ENCODE measurements at places on chromosomes 3 and 15.
A peak's percentile ranks its signal among the peaks of the same experiment; 100 is the strongest.

DNA sequence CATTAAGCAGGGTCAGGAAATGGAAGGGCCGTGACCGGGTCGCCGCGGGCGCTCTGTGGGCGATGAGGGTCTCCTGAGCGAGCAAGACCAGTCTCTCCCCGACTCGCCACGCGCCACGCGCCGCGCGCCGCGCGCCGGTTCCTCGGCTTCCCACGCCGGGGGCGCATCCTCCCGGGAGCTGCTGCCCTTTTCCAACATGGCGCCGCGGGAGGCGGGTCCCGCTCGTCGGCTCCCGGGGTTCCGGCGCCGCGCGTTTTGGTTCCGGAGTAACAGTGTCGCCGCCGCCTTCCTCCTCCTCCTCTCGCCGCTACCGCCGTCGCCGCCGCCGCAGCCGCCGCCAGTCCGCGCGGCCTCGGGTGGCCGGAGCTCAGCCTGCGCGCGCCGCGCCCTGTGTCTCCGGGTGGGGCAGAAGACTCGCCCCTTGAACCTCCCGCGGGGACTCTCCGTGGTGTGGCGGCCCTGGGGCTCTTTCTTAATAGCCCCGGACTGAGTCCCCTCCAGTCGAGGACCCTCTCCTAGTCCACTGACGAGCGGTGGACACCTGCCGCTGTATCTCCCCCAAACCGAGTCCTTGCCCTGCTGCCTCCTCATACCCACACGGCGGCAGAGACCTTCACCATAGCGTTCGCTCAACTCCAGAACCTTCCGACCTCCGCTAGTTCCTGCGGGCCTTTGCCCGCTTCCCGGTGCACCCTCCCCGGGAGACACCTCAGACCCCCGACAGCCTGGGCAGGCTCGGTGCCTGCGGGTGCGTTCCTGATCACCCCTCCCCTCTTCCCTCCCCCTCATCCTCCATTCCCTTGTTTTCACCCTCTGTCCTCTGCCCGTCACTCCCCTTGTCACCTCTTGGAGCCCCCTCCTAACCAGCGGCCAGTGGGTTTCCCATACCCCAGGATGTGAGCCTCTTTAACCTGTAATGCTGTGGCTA, at the start of gene MAP2K5:
TSS of gene MAP2K5 (plus strand) at position 284 of the 928 bp plus-strand sequence. CDS start at position 917, 633 bp downstream.
- DNase-seq: peak; percentile 92

DNA sequence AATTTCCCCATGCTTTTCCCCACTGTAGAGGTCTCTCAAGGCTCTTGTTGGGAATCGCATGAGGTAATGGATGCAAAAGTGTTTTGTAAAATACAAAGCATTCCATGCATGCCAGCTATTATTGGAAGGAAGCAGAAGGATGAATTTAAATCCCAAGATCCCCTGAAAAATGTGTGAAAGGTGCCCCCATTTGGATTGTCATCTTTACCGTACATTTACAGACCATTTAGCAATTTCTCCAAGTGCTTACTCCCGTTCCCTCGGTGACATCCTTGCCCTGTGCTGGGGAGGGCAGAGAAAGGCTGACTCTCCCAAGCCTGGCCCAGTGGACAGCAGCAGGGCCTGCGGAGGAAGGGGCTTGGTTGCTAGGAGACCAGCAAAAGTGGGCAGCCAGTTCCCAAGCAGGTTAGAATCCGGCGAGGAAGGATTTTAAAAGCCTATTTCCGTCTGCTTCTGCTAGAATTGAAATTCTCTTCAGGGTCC, 31.1 kb upstream of the NEO1 start:
- DNase-seq: peak; percentile 77

- DNase-seq: no peak
Measured at GRCh38 chr3:4614070-4614469, 120.9 kb downstream of the ITPR1 start.

DNA sequence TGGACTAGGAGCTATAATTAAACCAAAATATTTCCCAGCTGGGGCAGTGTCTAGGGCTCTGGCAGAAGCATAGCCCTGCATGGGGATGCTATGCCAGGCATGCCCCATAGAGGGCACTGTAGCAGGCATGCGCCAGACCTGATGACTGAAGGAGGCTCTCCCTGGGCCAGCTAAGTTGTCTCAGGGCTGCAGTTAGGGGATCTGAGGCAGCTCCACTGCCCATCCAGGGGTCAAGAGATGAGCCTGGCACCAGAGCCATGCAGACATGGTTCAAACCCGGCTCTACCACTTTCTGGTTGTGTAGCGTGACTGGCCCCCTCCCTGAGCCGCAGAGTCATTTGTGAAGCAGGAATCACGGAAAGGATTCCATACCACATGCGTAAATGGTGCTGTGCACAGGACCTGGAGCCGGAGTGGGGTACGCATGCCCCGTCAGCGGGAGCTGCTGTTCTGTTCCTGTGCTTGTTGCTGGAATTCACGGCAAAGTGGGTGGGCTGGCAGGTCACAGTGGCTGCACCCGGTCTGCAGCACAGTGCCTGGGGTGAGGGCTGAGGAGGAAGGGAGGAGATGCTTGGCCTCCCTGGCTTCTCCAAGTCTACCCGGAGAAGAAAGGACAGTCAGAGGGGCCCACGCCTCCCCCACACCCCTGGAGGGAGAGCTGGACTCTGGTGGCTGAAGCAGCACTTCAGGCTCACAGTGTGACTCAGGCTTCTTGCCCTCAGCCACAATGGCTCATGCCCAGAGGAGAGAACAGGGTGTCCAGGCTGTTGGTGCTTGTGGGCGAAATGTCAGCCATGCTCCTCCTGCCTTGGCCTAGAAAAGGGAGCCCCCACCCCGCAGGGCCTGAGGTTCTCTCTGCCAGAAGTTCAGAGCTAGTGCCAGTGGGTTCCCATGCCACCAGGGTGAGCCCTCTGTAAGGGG, 43.1 kb downstream of the DNASE1L3 start:
- peak; percentile 62 for DNase-seq

- DNase-seq: no peak
Measured at GRCh38 chr3:69490235-69490634, 104.3 kb upstream of the FRMD4B start.

DNA sequence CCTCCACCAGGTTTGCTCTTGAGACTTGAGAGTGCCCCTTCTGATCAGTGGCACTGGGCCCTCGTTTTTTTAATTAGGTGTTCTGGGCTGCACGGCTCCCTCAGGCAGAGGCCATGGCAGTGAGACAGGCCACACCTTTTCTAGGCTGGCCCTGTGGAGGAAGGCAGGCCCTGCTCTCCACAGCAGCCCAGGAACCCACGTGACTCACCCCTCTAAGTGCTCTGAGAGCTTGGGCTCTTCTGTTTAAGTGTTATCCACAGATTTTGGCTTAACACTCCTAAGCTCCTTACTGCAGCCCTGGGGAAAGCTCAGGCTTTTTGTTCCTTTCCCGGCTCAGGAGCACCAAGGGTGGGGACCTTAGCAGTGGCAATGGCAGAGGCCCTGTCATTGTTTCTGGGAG, 463.2 kb upstream of the GBE1 start:
- DNase-seq: no peak

GRCh38 chr3:179076243-179077027, 4.8 kb upstream of the ZMAT3 start:
- no peak for DNase-seq

GRCh38 chr3:107065094-107065861, 312.0 kb upstream of the CCDC54 start:
- peak; percentile 69 for DNase-seq

DNA sequence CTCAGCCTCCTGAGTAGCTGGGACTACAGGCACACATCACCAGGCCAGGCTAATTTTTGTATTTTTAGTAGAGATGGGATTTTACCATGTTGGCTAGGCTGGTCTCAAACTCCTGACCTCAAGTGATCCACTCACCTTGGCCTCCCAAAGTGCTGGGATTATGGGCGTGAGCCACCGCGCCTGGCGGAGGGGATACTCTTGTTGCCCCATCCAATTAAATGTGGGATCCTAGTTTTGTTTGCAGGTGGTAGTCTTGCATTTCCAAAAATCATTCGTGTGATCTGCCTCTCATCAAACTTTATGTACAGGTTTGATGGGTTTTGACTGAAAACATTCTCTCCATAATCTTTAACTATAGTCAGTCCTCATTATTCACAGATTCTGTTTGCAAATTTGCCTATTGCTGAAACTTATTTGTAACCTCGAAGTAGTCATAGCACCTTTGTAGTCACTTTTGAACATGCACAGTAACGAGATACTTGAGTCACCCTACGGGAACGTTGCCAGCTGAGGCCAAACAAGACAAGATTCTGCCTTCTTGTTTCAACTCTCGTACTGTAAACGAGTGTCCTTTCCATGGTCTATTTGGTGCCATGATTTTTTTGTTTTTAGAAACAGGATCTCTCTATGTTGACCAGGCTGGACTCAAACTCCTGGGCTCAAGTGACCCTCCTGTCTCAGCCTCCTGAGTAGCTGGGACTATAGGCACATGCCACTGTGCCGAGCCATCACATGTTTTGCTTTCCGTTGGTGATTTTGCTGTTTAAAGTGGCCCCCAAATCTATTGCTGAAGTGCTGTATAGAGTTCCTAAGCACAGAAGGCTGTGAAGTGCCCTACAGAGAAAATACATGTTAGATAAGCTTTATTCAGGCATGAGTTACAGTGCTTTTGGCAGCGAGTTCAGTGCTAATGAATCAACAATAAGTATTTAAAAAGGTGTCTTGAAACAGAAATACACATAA, 8.1 kb upstream of the MAPK6 start:
- peak; percentile 45 for DNase-seq

DNA sequence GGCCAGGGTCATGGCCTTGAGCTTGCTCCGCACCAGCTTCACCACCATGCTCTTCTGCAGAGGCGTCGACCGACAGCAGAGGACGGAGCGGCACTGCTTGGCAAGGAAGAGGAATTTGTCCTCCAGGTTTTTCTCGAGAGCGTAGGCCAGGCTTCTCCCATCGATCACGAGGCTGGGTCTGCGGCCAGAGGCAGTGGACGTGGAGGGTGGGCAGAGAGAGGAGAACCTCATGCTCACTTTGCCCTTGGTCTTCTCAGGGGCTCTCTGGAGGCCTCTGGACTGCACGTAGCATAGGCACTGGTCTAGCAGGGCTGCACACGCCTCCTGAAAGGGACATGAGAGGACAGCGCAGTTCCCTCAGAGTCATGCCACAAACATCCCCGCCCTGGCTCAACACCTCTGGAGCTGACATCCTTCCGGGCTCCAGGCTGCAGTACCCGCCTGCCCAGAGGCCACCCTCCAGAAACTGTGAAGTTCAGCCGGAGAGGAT, 168.3 kb downstream of the ATP10A start:
- DNase-seq: no peak

GRCh38 chr3:109339714-109340648, 2.6 kb upstream of the DPPA4 start:
- no peak for DNase-seq

DNA sequence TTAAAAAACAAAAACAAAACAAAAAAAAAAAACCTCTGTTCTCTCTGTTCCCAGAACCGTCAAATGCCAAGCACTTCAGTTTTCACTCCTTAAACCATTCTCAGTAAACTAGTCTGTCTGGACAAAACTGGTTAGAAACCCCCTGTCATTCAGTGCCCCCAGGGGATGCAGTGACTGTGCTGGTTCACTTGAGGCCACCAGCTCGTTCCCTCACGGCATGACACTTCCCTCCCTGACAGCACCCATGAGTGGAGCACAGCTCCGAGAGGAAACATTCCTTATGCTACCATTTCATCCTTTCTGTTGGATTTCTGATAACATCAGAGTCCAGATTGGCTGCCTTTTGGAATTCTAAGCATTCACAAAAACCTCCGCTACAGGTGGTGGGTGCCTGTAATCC, 244.0 kb upstream of the TPM1 start:
- no peak for DNase-seq

DNA sequence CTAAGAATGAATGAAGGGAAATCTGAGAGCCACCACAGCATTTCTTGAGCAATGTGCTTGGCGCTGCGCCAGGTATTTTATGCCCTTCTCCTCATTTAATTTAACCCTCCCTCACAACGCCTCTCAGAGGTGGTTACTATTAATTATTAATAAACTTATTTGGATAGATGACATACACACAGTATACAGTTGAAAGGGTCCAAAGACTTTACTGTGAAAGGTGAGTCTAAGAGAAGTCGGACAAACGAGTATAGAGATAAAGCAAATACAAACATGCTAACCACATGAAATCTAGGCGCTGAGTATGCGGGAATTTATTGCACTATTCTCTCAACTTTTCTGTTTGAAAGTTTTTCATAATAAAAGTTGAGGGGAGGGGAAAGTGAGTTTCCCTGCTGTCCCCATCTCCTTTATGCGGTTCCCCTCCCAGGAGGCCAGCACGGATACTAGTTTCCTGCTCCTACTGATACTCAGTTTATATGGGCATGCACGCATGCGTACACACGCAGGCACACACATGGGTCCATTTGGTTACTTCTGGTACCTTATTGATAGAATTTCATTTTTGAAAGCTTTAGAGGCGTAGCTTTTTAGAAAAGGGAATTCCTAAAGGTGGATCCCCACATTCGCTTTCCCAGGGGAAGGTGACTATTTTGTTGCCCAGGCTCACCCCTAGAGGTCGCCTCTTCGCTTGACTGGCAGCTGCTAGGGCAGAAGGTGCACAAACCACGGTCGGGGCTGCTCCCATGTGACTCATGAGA, 28.5 kb upstream of the KCTD6 start:
- DNase-seq: peak; percentile 64

GRCh38 chr15:67090297-67091070, 25.1 kb downstream of the SMAD3 start:
- no peak for DNase-seq

DNA sequence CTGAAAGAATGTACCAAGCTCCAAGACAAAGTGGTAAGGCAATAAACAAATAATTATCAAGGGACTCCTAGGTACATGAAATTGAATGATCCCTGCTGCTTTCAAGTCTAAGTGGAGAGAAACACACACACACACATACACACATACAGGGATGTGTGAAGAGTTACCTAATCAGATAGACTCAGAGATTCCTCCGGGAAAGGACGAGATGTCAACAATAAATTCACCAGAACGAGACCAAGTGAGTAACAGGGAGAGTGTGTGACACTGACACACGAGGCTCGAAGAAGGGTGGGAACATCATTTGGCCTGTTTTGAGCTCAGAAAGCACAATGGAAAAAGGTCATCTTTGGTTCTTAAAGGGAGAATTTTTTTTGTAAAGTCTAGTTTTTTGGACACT, 13.4 kb downstream of the LRIG1 start:
- no peak for DNase-seq

DNA sequence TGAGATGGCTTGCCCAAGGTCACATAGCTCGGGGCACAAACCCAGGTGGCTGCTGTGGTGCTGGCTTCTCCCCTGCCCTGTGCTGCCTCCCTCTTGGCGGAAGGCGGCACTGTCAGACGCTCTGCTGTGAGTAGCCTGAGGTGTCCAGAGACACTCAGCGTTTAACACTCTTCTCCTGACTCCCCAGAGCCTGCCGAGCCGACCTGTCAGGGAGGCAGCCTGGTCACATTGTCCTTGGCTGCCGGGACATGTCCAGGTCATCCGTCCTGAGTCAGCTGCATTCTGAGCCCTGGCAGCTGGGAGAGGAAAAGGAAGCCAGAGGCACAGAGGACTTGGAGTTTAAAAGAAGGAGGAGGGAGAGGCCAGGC, 4.7 kb downstream of the LMAN1L start:
- DNase-seq: no peak

GRCh38 chr15:65909831-65910230, 40.5 kb downstream of the RAB11A start:
- no peak for DNase-seq

GRCh38 chr15:51751697-51752683, 593 bp downstream of the TMOD2 start:
- peak; percentile 49 for DNase-seq
